ENCODE measurements at places on chromosomes 5 and 9. TPM values are rescaled to one million over a fixed set of nuclear protein-coding genes. Genes with fewer than 3 reads are reported as not detected.

DNA sequence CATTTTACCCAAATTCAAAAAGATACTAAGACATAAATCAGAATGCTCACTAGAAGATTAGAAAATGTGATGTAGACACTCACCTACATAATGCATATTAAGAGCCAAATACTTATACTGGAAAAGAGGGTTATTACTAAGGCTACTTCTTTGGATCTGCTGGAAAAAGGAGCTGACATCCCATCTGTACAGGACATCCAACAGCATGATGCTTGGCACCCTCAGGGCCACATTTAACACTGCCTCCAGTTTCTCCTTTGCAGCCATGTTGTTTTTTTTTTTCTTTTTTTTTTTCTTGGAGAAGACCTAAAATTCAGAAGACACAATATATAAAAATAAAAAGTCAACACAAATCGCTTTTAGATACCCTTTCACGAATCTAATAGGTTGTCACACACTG, 6.0 kb downstream of the RNF145 start:
- no peaks in the 10 kb centered on the region for H3K27me3 ChIP-seq
- H3K36me3 ChIP-seq, result peaks cover 18% of the 10 kb centered on the region
- peaks cover 77% of the 10 kb centered on the region for H3K4me1 ChIP-seq
- DNase-seq, result no peak
- no peak overlapping the region for H3K4me3 ChIP-seq

DNA sequence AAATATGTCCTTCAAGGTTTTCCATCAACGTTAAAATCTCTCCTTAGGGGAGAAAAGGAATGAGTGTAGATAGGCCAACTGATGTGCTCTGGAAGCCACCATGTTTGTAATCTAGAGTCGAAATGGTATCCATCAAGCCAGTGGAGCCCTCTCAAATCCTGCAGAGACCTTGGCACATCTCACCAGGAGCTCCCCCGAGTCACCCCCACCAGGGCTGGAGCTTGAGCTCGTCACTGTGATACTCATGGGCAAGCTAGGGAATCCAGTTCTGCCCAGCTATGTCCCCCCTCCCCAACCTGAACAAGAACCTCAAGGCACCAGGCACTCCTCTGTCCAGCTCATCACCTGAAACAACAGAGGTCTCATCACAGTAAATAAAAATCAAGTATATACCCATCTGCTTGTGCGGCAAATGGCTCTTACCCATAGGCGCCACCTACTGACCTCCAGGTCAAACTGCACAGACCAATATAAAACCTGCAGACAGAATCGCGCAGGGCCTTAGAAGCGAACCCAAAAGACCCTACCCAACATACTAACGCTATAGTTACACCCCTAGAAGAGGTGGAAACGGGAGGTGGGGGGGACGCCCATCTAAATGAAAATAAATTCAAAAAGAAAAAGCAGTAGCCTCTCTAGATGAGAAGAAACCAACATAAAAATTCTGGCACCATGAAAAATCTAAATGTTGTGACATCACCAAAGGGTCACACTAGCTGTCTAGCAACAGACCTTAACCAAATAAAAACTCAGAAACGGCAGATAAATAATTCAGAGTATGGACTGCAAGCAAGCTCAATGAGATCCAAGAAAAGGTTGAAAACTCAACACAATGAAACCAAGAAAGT, 75.0 kb downstream of the TTC39B start:
- no peak overlapping the region for H3K27ac ChIP-seq
- H3K36me3 ChIP-seq, result no peaks in the 10 kb centered on the region
- H3K4me3 ChIP-seq, result no peak overlapping the region
- H3K27me3 ChIP-seq, result no peaks in the 10 kb centered on the region
- no peaks in the 10 kb centered on the region for H3K4me1 ChIP-seq

Gene SLC9A3
- 2.3 TPM for total RNA-seq

- no peak for DNase-seq
- H3K27me3 ChIP-seq, result no peaks in the 10 kb centered on the region
- no peak overlapping the region for H3K4me3 ChIP-seq
- peaks cover 6% of the 10 kb centered on the region for H3K4me1 ChIP-seq
Measured at GRCh38 chr9:71626395-71626794, 141.9 kb downstream of the CEMIP2 start.

- no peaks in the 10 kb centered on the region for H3K27me3 ChIP-seq
- no peaks in the 10 kb centered on the region for H3K36me3 ChIP-seq
- no peak for DNase-seq
- H3K4me3 ChIP-seq, result no peak overlapping the region
Measured at GRCh38 chr5:127810707-127811490, 107.7 kb downstream of the CCDC192 start.

- H3K27ac ChIP-seq, result no peak overlapping the region
- H3K4me3 ChIP-seq, result no peak overlapping the region
Measured at GRCh38 chr5:658103-658502, 35.0 kb downstream of the TPPP start.

GRCh38 chr5:178982941-178983340, 12.2 kb downstream of the GRM6 start:
- no peak overlapping the region for H3K27ac ChIP-seq
- H3K4me1 ChIP-seq, result no peaks in the 10 kb centered on the region
- no peak for DNase-seq

GRCh38 chr5:154815684-154816247, 34.6 kb downstream of the FAXDC2 start:
- no peak overlapping the region for H3K27ac ChIP-seq
- peaks cover 92% of the 10 kb centered on the region for H3K36me3 ChIP-seq
- DNase-seq, result no peak
- no peak overlapping the region for H3K4me3 ChIP-seq
- no peaks in the 10 kb centered on the region for H3K27me3 ChIP-seq
- H3K4me1 ChIP-seq, result no peaks in the 10 kb centered on the region
